ENCODE measurements at places on chromosomes 3 and 15.

DNA sequence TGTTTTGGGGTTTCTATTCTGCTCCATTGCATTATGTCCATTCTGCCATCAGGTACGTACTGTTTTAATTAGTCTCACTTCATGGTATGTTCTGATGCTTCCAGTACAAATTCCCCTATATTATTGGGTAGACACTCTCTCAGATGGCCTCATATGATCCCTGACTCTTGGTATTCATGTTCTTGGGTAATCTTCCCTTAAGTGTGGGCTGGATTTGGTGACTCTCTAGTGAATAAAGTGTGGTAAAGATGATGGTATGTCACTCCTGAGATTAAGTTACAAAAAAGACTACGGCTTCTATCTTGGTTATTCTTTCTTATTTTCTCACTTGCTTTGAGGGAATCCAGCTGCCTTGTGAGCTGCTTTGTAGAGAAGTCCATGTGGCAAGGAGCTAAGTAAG lies 89.6 kb upstream of the TBC1D5 start:
- DNase-seq, result no peak

- no peak for DNase-seq
Observed at GRCh38 chr15:73601451-73602445, 31.4 kb downstream of the NPTN start.

DNA sequence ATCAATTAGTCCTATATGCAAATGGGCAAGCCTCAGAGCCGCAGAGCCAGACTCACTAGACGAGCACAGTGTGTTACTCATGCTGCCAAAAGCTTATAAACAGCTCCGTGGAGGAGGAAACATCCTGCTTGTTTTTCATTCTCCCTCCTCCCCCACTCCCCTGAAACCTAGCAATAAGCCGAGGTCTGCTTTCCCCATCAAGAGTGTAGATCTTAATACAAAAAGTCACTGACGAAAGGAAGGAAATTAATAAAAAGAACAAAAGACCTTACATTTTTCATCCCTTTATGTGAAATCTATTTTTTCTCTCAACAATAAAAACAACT lies 88.5 kb downstream of the XXYLT1 start:
- DNase-seq, result no peak

DNA sequence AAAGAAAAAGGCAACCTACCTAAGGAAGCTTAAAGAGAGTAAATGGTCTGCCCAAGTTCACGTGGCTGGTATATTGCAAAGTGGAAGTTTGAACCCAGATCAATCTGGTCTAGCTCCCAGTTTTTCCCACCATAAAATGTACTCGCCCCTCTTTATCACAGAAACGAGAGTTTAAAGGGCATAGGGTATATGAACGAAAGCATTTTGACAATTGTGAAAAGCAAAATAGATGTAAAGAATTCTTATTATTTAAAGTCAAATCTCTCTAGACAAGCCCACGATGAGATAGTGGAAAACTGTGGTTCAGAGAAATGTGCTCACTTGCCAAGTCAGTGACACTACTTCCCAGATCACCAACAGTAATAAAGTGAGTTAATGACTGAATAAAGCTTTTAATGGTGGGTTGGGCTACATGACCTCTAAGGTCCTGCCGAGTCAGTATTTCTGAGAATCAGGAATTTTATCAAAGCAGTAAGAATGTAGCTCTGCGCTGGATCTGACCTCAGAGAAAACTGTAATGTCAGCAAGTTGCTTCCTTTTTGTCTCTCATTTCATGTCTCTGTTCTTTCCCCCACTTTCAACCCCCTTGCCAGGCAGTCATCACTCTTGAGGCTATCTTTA lies 23.3 kb upstream of the NEO1 start:
- DNase-seq, result no peak

- DNase-seq, result no peak
Observed at GRCh38 chr15:68623301-68623892, 44.6 kb downstream of the CORO2B start.

DNA sequence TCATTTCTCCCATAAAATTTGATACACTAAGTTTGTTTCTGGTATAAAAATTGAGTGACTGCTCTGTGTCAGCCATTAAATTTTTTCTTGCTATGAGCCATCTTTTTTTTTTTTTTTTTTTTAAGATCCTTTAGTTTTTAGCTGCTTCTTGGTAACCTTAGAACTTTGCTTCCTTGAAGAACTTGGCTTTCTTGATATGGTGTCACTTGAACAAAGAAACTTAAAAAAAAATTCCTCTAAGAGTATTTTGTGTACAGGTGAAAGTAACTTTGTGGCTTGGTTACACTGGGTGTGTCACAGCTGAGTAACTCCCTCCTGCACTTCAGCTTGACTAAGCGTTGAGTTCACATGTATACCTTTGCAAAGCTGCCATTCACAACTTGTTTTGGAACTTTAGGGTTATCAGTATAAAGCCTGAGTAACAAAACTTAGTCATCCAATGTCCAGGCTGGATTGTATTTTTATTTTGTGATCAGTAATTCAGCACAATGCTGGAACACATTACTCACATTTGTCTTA lies 6.5 kb downstream of the CHD2 start:
- DNase-seq, result peak; percentile 50

- DNase-seq, result no peak
Observed at GRCh38 chr15:33112541-33113105, 81.9 kb downstream of the FMN1 start.

- DNase-seq, result no peak
Observed at GRCh38 chr15:88255484-88256278, 858 bp downstream of the NTRK3 start.

- DNase-seq, result no peak
Observed at GRCh38 chr3:13187593-13187992, 114.4 kb upstream of the IQSEC1 start.

- DNase-seq, result no peak
Observed at GRCh38 chr3:77084511-77084910, 44.6 kb downstream of the ROBO2 start.

GRCh38 chr3:178754852-178755510 lies 218.7 kb downstream of the KCNMB2 start:
- DNase-seq, result no peak

DNA sequence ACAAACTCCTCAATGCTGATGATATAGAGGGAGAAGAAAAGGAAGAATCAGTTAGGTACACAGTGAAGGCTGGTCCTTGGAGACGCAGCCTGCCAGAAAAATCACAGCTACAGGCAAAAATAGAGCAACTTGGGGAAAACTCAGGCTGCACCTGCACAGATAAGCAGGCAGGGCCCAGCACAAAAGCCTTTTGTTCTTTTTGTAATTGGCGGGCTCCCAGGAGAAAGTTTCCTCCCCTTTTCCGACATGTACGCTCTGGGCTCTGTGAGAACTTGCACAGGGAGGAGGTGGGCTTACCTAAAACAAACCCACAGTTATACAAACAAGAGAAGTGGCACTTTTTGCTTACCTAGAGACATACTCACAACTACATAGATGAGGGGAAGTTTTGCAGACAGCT lies 813.4 kb upstream of the EPHA6 start:
- no peak for DNase-seq

GRCh38 chr15:73818308-73818985 lies 54.9 kb upstream of the TBC1D21 start:
- DNase-seq, result no peak

DNA sequence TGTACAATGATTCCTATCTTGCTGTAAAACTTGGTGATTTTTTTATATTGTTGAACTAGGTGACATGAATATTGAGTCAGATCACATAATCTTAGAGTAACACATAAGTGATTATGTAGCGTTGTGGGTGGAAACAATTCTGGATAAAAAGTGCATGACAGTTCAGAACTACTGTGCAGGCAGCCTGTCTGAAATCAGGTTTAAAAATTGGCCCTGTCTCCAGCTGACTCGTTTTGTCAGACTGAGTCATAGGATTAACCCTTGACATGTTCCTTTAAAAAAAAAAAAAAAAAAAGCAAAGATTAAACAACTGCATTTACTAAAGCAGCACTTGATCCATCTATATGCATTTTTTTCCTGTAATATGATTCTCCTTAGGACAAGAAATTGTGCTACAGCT lies 160.0 kb upstream of the CGNL1 start:
- no peak for DNase-seq

Measured in T-helper 22 cell (primary cell).